ENCODE measurements at places on chromosomes 12 and 14. TPM values are rescaled to one million over a fixed set of nuclear protein-coding genes. Genes with fewer than 3 reads are reported as not detected.
A peak's percentile ranks its signal among the peaks of the same experiment; 100 is the strongest.

DNA sequence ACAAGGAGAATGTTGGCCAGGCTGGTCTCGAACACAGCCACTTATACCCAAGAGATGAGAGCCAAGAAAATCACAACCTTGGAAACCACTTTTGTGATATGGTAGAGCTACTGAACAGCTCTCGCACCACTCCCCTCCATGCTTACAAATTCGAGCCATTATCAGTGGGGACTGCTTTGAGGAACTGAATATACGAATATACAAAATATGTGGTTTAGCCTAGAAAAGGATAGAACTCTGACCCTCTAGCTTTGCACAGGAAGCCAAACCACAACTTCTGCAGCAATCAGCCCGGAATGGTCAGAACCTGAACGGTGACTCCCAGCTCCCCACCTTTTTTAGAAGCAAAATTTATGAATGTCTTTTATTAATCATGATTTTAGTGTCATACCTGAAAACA lies 129.8 kb upstream of the TMEM132C start:
- no peak for DNase-seq

DNA sequence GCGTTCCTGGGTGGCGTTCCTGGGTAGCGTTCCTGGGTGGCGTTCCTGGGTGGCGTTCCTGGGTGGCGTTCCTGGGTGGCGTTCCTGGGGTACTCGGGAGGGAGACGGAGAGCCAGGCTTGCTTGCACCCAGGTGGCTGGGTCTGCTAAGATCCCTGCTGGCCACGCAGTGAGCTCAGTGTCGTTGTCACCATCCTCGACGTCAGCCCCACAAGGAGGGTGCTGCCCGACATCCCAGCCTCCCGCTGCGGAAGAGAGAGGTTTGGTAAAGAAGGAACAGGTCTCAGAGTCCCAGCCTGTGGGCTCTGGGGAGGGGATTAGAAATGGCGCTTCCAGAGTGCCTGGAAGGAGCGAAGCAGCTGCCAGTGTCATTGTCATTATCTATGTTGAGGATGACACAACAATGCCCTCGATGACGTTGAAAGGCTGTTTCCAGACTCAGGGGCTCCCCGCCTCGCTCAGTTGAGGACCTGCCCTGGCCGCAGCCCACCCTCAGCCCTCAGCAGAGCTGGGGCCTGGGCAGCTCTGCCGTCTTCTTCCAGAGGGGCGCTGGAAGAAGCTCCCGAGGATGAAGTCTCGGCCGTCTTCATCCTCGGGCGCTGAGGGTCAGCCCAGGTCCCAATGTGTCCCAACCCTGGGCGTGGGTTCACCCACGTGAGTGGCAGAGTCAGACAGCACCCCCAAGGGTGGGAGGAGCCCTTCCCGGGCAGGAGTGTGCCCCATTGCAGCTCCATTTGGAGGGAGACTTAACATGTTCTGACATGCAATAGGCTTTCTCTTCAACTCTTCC lies 328.8 kb downstream of the ADGRD1 start:
- peak; percentile 19 for DNase-seq

GRCh38 chr14:96383445-96383844 lies 8.5 kb upstream of the AK7 start:
- DNase-seq, result no peak

DNA sequence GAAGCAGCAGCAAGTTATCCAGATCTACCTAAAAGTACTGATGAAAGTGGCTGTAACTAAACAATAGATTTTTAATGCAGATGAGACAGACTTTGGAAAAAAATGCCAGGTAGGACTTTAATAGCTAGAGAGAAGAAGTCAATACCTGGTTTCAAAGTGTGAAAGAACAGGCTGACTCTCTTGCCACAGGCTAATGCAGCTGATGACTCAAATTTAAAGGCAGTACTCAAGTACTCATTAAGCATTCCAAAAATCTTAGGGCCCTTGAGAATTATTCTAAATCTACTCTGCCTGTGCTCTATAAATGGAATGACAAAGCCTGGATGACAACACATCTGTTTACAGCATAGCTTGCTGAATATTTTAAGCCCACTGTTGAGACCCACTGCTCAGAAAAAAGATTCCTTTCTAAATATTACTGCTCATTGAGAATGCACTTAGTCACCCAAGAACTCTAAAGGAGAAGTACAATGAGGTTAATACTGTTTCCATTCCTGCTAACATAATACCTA lies 68.6 kb upstream of the SYT1 start:
- no peak for DNase-seq

- DNase-seq, result no peak
Observed at GRCh38 chr14:37138898-37139297, 33.5 kb downstream of the SLC25A21 start.

- DNase-seq, result no peak
Observed at GRCh38 chr14:28083389-28083788, 683.2 kb upstream of the FOXG1 start.

DNA sequence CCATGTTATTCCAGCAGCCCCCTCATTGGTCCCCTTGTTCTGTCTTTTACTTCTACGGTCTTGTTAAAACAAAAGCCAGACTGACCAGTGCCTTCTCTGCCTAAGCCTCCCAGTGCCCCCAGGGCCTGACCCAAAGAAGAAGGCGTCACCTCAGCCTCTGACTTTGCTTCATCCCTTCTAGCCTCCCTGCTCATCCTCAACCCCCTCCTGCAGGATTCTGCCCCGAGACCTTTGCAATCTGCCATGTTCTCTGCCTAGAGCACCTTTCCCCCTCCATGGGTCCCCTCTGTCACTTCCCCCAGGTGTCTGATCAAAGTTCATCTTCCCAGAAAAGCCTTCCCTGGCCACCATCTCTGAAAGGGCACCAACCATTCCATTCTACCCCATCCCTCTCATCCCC lies 7.9 kb upstream of the RBM19 start:
- no peak for DNase-seq

- no peak for DNase-seq
Observed at GRCh38 chr12:4383304-4383865, 3.9 kb upstream of the FGF23 start.

- DNase-seq, result peak; percentile 20
Observed at GRCh38 chr14:52835122-52835903, 43.9 kb upstream of the GNPNAT1 start.

DNA sequence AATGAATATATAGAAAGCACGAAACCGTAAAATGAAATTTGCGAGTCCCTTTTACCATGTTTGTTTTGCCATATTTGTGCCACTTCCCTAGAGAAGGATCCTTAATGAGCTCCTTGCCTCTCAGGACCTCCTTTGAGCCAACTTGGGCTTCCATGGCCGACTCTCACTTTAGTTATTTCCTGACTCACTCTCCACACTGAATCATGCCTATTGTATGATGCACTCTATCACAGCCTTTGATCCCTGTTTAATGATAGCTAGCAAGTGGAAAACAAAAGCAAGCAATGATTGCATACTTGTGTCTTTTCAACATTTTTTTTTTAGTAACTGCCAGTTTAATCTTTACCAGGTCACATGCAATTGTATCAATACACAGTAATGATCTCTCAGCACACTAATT lies 153.2 kb downstream of the CCER1 start:
- no peak for DNase-seq

DNA sequence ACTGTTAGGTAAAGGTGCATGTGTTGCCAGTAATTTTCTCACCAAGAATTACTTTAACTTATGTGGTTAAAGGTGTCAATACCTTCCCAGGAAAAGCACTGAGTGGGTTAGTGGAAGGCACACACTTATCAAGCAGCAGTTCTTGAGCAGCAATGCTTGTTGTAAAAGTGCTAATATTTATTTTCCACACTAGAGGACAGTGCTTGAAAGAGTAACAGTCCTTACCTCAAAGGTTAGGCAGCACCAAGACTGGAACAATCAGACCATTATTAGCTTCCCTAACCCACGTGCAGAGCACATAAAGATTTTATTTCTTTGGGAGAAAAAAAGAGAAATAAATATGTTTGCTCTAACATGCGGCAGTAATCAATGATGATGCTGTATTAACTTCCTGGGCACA lies 48.8 kb upstream of the KRR1 start:
- DNase-seq, result no peak

- DNase-seq, result no peak
Observed at GRCh38 chr12:106317406-106318082, 15.0 kb downstream of the TCP11L2 start.

DNA sequence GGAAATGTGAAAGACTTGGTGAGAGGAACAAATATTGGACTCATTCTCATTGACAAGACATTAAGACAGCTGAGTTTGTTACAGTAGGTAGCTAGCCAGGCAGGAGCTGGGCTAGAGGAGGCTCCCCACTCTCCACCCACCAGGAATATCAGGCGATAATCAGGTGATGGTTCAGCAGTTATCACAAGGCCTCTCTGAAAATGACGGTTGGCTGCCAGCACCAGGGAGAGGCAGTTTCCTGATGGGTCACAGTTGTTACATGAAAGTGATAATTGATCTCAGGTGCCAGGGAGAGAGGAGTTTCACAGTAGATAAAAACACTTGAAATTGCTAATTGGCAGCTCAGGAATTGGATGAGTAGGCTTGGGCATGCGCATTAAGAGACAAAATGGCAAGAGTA lies 116.5 kb downstream of the TMTC2 start:
- no peak for DNase-seq

DNA sequence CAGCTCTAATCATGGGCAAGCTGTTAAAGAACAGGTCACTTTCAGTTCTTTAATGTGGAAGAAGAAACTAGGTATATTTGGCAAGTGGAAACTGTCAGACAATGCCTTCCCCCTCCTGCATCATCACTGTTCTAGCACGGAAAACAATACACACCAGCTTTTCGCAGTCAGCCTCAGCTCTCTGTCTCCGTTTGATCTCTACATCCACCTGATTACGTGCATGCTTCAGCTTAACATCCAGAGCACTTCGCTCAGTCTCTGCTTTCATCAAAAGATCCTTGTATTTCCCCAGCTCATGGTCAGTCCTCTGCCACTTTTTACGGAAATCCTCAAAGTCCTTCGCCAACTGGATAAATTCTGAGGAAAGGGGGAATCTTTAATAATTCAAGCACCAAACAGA lies 19.0 kb downstream of the RACGAP1 start:
- no peak for DNase-seq

DNA sequence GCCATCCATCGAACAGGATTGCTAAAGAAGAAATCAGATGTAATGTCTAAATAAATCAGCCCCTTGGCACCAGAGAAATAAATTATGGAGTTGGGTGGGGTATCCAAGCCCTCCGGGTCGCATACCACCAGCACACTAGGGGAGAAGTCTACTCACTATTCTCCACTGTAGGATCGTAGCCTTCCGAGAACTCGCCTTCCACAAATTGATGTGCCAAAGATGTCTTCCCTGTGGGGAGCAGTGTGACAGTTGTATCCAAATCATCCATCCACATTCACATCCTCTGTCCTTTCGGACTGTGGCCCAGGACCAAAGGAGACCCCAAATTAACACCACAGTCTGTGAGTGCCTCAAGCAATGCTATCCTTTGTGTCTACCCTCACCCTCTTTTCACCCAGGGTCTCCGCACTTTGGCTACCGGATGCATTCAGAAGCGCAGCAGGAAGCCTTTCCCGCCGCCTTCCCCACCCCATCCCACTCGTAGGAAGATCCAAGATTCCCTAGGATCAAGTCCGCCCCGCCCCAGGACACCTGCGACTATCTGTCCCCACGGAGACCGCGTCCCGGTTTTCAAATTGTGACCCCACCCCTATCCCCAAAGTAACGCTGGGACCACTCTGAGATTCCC lies 786 bp downstream of the RHEBL1 start:
- DNase-seq, result no peak

- DNase-seq, result no peak
Observed at GRCh38 chr14:53622447-53622846, 334.2 kb downstream of the BMP4 start.

GRCh38 chr12:42996869-42997431 lies 407.4 kb upstream of the PRICKLE1 start:
- no peak for DNase-seq

DNA sequence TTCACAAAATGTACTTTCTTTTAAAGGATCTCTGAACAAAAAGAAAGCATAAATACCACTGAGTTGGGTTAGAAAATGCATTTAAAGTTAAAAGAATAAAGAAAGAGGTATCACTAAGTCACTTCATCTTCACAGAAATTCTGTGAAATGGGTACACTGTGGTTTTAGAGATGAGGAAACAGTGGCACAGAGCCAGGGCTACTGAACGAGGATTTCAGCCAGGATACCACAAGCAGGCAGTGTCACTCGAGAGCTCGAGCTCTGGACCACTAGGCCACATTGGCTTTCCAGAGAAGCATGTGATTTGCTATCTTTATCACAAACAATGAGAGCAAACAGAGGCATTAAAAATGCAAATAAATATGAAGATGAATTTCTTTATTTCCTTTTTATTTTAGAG lies 51.0 kb downstream of the WDHD1 start:
- no peak for DNase-seq

DNA sequence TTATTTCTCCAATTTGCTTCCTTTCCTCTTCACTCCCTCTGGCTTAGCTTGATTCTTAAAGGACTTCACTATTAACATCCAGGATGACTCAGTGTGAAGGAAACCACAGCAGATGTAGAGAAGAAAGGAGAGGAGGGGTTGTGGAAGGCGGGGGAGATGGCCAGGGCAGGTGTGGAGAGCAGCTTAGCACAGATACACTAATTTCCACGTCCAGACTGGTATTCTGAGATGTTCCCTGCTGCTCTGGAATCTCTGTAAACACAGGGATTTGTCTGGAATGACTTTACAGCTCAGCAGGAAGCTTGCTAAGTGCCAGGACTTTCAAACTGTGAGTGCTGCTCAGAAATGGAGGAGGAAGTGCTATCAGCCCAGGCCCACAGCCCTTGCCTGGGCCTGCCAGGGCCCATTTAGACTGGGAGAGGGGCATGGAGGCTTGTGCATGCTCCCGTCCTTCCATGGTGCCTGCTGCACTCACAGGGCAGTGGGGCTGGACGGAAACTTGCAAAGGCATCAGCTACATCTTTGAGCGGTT lies 202.5 kb upstream of the DDHD1 start:
- peak; percentile 37 for DNase-seq

DNA sequence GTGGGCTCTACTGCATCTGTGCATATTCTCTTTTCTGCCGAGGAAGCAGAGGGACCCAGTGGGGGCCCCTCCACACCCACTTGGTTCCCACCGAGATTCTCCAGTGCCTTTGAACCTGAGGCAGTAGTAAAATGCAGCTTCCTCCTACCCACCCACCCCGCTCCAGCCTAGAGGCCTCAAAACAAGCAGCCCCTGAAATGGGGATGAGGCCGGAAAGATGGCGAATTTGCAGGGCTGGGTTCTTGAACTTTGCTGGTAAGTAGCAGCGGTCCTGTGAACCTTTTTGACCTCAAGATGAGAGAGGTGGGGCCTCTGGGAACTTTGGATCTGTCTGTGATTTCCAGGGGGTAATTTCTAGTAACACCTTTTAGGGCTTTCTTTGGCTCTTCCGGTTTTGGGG lies 15.4 kb downstream of the PLEKHG3 start:
- DNase-seq, result no peak

Gene LMBR1L
- total RNA-seq, result 31.6 TPM

Gene AHSA1
- 115 TPM for total RNA-seq

Gene OR9K2
- total RNA-seq, result not detected

Gene OR4E2
- total RNA-seq, result not detected

Gene NAV3
- 5.8 TPM for total RNA-seq

Gene ERBB3
- 6.8 TPM for total RNA-seq

Gene TRIM9
- total RNA-seq, result 0.77 TPM

Gene RND1
- total RNA-seq, result 0.80 TPM

Gene TOMM20L
- total RNA-seq, result not detected

Gene NELL2
- total RNA-seq, result 0.95 TPM

Gene TMTC1
- 44.4 TPM for total RNA-seq

All from right cardiac atrium (tissue), 5 donors.